ENCODE measurements at places on chromosomes 3 and 15.
A peak's percentile ranks its signal among the peaks of the same experiment; 100 is the strongest.

DNA sequence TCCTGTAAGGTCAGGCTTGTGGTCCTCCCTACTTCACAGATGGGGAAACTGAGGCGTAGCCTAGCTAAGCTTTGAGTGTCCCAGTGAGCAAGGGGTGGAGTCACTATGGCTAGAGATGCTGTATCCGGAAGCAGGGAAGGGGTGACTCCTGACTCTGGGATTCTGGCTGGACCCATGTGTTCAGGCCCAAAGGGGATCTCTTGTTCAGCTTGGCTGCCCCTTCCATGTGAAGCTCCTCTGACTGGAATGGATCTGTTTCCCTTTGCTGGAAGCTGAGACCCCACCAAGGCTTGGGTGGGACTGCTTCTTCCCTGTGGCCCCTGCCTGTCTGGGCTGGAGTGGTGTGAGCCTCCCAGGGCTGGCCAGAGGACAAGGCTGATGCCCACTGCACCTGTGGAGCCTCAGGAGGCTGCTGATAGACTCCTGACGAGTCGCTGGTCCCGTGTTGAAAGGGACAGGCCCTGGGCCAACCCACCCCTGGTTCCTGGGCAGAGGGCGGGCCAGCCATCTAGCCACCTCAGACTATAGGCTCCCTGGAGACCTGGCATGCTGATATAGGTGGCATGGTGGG lies 1.0 kb downstream of the MAPKAPK3 start:
- DNase-seq: no peak

GRCh38 chr15:82788496-82788895 lies 17.4 kb downstream of the FSD2 start:
- no peak for DNase-seq

DNA sequence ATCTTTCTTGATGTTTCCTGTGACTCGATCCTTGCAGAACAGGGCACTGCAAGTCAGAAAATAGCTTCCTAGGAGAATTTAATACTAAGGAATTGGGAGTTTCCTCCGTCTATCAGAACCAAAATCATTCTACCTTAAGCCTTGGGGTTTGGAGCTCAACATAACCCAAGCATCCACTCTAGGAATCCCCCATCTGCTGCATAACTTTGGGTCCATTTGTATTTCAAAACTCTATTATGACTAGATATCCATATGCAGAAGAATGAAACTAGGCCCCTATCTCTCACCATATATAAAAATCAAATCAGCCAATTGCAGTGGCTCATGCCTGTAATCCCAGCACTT lies 61.7 kb upstream of the AKAP13 start:
- DNase-seq: no peak

- peak; percentile 29 for DNase-seq
Measured at GRCh38 chr15:50257924-50258323, 7.6 kb downstream of the HDC start.

DNA sequence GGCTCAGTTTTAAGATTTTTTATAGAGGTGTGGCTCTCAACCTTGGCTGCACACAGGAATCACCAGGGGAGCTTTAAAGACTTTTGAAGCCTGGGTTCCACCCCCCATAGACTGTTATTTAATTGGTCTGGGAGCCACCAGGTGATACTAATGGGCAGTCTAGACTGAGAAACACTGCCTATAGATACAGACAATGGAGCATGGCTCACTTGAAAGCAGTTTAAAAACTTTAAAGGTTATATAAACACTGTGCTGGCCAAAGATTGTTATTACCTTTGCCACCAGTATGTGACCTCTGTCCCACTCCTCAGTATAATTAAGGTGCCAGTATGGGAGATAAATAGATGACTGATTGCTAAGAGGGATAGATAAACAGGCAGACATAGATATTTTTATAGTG lies 3.8 kb downstream of the GOLIM4 start:
- DNase-seq: no peak

- no peak for DNase-seq
Measured at GRCh38 chr3:143961342-143961741, 10.3 kb upstream of the DIPK2A start.

DNA sequence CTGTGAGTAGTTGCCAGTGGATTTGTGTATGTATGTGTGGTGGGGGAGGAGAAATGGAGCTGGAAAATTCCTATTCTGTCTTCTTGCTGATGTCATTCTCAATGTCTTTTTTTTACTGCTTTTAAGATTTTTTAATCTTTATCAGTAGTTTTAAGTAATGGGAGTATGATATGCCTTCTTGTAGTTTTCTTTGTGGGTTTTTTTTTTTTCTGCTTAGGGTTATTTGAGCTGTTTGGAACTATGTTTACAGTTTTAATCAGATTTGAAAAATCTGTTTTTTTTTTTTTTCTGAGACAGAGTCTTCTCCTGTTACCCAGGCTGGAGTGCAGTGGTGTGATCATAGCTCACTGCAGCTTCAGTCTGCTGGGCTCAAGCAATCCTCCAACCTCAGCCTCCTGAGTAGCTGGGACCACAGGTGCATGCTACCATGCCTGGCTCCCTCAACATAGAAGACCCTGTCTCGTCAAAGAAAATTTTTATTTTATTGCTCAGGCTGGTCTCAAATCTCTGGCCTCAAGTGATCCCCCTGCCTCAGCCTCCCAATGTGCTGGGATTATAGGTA lies 37.1 kb downstream of the RPL39L start:
- no peak for DNase-seq

- no peak for DNase-seq
Measured at GRCh38 chr3:165742351-165742750, 94.9 kb downstream of the BCHE start.

DNA sequence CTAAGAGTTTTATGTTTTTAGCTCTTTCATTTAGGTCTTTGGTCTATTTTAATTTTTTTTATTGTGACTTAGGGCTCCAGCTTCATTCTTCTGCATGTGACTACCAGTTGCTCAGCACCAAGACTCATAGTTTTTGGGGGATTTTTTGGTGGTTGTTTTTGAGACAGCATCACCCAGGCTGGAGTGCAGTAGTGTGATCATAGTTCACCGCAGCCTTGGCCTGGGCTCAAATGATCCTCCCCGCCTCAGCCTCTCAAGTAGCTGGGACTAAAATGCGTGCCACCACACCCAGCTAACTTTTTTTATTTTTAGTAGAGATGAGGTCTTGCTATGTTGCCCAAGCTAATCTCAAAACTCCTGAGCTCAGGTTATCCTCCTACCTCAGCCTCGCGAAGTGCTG lies 19.4 kb downstream of the CDV3 start:
- DNase-seq: no peak

DNA sequence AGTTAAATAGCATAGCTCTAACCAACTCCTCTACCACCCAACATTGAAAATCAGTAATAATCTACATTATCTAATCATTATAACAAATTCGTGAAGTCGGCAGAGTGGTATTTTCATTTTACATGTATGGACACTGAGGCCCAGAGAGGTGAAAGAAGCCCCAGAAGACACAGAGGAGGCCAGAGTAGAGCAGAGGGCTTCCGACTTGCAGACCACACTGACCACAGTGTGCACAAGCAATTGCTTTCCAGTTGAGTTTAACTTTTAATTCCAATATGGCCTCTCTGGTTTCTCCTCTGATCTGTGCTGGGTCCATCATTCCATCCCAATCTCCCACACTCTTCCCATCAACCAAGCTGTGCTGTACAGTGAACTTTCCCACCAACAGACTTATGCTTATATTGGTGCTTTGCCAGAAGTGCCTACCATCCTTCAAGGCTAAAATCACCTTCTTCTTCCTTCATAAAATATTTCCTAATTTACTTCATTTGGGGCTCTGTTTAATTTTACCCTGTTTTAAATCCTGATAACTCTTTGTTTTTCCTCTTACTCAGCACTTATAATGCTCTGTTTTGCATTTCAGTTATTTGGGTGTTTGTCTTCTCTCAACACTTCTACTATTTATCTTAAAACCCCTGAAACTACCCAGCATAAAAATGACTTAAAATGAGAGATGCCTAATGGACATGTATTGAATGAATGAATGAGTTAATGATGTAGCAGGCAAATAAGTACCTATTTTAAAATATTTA lies 81.8 kb upstream of the TNFSF10 start:
- DNase-seq: no peak

DNA sequence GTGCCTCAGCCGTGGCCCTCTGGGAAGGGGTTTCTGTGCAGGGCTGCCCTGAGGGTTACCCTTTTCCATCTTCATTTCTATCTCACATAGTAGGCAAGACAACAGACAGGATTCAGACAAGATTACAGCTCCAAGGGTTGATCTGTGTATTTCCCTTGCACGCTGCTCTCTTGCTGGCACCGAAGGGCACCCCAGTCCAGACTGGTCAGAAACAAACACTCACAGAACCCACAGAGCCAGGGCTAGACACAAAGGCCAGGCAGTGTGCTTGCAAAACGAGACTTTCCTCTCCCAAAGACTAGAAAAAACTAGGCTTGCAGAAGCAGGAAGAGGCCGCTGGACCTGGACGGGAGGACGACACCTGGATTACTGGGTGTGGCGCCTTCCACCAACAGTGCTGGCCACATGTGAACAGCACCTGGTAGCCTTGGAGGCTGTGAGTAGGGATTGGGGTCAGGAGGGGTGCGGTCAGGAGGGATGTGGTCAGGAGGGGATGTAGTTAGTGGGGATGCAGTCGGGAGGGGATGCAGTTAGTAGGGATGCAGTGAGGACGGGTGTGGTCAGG lies 96.8 kb downstream of the BDH1 start:
- DNase-seq: no peak

GRCh38 chr3:147383617-147384016 lies 22.7 kb downstream of the ZIC4 start:
- no peak for DNase-seq

- DNase-seq: no peak
Measured at GRCh38 chr3:35043040-35043439, 596.3 kb upstream of the ARPP21 start.

GRCh38 chr15:71573599-71573998 lies 236.8 kb upstream of the NR2E3 start:
- DNase-seq: no peak

GRCh38 chr3:4077950-4078349 lies 225.2 kb upstream of the SETMAR start:
- no peak for DNase-seq

All from fibroblast of skin of right quadriceps (primary cell).